ENCODE measurements at places on chromosomes 7 and 10.

- no peak for DNase-seq
Measured at GRCh38 chr7:32143301-32143700, 73.1 kb upstream of the PDE1C start.

DNA sequence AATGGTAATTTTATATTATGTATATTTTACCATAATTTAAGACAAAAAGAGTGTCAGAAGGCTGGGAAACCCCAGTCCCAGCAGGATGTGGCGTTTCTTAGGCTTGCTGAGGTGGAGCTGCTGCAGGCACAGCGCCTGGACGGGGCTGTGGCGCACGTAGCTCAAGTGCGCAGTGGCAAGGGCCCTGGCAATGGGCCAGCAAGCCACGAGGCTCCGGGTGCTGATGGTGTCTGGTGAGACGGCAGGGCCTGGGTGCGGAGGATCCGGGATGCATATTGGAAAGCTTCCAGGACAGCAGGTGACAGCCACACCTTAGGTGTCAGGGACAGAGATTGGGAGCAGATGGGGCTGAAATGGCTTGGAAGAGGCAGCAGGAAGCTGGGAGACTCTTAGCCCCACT, 37.2 kb downstream of the CLEC2L start:
- DNase-seq: no peak

DNA sequence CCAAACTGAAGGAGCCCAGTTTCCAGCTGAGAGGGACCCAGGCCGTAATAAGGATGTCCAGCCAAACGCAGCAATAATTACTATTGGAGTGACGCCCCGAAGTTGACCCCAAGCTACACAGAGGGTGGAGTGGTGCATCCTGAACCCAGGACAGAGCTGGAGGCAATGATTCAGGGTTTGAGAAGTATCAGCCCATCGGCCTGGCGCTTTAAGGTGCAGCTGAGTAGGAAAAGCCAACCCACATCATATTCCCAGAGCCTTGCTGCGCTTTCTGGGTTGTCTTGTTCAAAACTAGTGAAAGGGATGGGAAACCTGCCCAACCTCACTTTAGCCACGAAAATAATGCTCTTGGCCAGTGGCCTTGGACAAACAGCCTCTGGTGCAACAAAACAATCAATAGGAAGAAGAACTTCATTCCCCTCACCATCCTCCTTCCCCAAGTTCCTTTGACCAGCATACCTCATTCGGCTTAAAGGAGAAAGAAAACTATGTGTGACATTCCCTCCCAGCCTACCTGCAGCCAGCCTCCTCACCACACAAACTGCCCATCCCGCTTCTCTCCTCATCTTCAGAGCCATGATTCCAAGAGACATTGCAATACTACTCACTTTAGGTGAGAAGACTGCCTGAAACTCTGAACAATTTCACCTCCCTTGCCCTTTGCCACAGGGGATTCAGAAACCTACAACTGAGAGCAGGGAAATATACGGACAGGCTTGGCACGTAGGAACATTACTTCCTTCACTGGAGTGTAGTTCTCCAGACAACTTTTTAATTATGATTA, 217.2 kb upstream of the MKLN1 start:
- DNase-seq: peak; percentile 51

DNA sequence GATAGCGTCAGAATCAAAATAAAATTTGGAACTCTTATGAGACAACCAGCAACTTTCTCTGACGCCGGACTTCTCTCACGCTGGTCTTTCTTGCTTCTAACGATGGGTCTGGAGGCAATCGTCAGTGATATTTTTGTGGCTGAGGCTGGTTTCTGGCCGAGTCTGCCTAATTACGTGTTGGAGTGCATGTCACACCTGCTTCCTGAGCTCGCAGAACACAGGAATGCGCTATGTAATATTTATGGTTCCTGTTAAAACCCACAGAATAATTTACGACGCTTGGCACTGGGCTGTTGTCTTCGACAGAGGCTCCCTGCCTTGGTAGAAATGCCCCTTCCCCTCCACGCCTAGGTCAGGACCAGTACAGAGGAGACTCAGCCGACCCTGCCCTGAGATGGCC, 64.9 kb downstream of the NPTX2 start:
- no peak for DNase-seq

GRCh38 chr7:139731802-139732470, 45.9 kb downstream of the HIPK2 start:
- peak; percentile 74 for DNase-seq

DNA sequence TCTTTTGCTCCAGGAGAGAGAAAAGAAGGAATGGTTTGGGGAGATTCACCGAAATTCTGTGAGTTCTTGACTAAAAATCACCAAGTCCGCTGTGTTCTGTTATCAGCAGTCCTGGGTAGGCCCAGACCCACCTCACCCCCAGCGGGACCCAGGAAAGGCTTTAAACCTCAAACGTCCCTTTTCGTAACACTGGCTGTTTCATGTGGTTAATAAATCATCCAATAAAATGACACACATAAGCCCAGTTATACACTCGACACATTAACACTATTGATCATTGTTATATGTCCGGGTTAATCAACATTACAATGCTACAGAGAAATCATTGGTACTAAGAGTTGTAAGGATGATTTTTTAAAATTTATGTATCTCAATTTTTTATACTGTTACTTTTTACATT, 25.2 kb downstream of the DIP2C start:
- no peak for DNase-seq

DNA sequence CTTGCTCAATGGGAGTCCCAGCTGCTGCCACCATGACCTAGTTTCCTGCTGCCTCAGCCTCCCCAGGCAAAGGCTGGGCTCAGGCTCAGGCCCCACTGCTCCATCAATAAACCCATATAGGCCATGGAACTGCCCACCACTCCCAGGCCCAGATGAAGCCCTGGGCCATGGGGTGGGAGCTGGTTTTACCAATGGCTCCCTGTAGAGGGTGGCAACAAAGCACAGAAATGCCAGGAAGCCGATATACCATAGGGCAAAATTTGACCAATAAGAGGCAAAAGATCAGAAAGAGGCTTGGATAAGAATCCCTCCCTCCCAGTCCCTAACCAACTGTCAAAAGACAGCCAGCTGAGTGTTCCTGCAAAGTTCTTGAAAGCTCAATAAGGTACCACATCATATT, 101.8 kb upstream of the DOCK1 start:
- DNase-seq: no peak

GRCh38 chr7:30842542-30843451, 68.9 kb upstream of the AQP1 start:
- no peak for DNase-seq

DNA sequence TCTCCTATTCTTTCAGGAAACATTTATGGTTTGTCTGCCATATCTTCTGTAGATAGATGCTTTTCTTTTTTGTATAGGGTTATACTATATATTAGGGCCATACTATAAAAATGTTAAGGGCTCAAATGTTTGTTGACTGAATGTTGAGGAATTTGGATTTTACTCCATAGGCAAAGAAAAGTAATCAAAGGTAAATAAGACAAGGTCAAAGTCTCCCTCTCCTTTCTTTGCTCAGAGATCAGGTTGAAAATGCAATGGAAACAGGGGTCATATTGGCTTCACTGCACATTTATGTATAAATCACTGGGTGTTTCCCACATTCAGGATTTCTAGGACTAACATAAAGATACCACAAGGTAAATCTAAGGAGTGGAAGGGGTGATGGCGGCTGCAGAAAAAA, 291.4 kb upstream of the FZD8 start:
- DNase-seq: no peak
